ENCODE measurements at places on chromosomes 2 and 18.

- DNase-seq: no peak
Observed at GRCh38 chr2:28427741-28428415, 35.2 kb downstream of the FOSL2 start.

DNA sequence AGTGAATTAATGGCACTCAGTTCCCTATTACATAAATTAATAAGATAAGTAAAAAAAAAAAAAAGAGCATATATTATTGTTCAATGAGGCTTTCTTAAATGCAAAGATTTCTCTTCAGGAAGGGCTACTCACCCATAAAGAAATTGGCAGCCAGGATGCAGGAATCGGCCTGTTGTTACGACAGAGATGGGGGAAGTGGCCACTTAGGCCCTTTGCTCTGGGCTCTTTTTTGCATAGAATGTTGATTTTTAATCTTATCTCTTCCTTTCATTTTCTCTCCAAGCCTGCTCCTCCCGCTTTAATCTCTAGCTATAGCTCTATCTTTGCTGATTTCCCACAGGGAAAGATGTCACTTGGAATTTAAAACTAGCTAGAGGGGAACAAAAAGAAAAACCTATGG, 391.8 kb upstream of the CRIM1 start:
- DNase-seq: no peak

- no peak for DNase-seq
Observed at GRCh38 chr2:161418275-161418714, 2.2 kb downstream of the TBR1 start.

- DNase-seq: no peak
Observed at GRCh38 chr2:162706770-162707169, 131.8 kb downstream of the KCNH7 start.

DNA sequence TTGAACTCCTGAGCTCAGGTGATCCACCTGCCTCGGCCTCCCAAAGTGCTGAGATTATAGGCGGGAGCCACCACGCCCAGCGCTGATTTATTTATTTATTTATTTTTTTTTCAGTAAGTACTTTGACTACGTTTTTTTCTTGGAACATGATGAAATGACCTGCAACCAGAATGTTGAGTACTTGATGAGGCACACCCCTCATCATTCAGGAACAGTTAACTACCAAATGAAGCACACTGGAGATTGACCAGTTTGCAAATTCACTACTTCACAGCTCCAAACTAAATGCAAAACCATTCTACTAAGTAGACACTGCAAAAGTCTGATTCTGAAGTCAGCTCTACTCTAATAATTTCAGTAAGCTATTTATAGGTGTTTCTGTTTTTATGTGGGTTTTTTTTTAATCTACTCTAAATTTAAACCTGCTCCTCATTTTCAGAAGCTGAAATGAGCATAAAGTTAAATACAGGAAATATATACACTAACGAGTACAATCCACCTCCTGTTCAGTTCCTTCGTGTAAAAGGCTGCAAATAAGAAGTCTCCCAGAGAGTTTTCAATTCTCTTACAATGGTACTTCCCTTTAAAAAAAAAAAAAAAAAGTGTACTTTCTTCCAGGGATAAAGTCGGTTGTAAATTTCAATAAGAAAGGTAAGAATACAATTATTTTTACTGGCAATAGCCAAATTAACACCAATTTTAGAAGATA, 1.4 kb downstream of the GFPT1 start:
- no peak for DNase-seq

DNA sequence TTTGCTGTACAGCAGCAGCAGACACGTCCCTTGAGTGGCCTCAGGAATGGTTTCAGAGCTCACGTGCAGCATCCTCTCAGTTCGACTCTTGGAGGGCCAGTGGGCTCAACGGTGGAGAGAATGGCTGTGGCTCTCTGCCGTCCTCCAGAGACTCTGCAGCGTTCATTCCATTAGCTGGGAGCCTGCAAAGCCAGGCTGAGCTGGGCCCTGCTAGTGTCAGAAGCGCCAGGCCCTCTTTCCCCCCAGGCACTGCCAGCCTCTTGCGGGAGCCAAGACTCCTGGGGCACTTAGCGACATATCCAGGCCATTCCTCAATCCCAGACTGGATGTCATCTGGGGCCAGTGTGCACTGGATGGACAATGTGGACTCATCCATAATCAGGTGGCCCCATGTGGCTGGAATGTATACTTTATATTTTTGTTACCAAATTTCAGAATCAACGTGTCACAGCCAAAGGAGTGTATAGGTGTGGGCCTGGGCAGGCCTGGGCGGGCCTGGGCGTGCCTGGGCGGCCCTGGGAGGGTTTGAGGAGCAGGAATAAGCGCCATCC, 125.1 kb upstream of the EPAS1 start:
- no peak for DNase-seq

GRCh38 chr2:134839649-134840048, 1.2 kb downstream of the ACMSD start:
- no peak for DNase-seq

GRCh38 chr18:70454704-70455322, 166.0 kb downstream of the SOCS6 start:
- DNase-seq: no peak
